ENCODE measurements at places on chromosomes 5 and 9.

GRCh38 chr5:117182104-117182503, 607.5 kb upstream of the SEMA6A start:
- no peak for DNase-seq

DNA sequence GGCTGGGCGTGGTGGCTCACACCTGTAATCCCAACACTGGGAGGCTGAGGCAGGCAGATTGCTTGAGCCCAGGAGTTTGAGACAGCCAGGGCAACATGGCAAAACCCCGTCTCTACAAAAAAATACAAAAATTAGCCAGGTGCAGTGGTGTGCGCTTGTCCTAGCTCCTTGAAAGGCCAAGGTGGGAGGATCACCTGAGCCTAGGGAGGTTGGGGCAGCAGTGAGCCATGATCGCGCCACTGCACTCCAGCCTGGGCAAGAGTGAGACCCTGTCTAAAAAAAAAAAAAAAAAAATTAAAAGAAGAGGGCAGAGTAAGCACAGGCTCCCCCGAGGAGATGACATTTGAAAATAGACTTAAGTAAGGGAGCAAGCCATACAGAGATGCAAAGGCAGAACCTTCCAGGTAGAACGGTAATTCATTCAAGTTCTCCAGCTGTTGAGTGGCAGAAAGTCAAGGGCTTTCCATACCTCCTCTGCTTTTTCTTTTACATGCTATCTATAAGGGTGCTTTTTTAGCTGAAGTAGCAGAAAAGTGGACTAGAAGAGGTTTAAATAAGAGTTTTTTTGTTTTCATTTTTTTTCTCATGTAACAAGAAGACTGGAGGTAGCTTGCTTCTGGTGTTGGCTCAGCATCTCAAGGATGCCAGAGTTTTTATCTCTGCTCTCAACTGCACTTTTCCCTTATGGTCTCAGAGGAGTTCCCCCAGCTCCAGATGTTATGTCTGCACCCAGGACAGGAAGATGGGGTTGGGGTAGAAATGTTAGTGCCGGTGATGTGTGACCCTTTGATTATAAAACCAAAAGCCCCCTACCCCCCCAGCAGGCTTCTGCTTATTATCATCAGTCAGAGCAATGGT, 40.8 kb downstream of the ERGIC1 start:
- no peak for DNase-seq

DNA sequence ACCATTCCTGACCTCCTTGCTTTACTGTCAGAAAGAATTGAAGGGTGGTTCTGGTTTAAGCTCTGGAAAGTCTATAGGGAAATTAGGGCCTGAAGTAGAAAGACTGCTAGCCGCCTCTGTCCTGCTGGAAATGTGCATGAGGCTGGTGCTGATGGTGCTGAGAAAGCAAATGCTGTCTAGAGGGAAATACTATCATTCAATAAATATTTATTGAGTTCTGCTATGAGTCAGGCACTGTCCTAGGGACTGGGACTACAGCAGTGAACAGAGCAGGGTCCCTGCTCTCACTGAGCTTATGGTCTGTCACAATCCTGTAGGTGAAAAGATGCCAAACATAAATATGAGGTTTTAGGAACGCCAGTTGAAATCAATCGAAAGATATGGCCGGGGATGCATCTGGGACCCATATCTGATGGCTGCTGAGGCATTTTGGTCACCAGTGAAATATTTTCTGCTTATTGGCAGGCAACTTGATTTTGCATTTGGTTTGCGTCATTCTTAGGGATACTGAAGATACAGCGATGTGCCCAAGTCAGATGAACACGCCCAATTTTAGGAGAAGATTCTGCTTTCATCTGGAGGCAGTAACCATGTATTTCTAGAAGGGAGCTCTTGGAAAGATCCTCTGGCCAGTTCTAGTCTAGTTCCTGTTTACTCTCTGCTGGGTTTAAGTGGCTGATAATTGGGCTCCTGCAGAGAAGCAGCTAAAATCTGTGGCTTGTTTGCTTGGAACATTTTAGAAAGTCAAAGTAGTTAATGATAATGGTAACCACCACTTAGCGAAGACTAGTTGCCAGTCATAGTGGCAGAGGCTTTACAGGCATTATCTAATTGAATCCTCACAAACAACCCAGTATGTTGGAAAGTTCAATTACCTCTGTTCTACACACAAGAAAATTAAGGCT, 73.3 kb downstream of the INSYN2B start:
- no peak for DNase-seq

GRCh38 chr9:75064307-75065025, 23.5 kb downstream of the NMRK1 start:
- DNase-seq, result no peak

DNA sequence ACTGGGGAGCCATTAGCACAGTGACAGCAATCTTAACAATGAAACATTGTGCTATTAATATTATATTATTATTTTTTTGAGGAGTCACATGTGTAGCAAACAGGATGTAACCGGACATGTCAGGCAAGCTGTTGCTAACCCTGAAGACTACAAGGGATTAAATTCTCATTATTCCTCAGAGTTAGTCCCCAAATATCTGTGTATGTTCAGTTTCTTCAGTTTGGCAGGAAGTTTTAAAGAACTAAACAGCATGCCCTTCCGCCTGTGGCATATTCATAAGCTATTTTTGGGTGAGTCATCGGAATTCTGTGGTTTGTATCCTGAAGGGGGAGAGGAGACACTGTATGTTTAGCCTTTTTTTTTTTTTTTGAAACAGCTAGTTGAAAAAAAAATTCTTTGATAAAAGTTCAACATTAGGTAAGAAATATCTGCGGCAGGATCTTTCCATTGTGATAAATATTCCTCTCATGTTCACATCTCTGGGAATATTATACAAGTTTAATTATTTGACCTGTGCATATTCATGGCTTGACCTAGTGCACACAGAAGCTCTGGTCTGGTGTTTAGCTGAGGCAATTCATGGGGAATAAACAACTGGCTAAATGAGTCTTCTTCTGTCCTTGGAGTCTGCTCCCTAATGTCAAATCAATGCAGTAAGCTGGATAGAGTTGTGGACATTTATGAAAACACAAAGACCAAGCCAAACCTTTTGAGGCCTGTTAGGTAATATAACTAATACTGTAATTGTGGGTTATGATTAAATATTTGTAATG, 202.7 kb upstream of the CDKN2B start:
- DNase-seq, result no peak

- DNase-seq, result no peak
These were observed 15.3 kb upstream of the SLC9A3 start for GRCh38 chr5:539469-540070.

DNA sequence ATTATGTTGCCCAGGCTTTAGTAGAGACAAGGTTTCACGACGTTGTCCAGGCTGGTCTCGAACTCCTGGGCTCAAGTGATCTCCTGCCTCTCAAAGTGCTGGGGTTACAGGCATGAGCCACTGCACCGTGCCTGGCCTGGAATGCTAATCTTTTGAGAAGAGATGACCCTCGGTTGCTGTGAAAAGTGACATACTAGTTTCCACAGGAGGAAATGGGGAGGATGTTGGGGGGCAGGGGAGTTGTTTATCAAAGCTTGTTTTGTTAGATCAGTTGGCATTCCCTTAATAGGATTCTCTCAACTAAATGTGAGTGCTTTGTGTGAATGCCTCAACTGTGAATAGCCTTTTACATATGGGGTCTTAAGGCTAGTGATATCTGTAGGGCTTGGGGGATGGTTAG, 16.4 kb upstream of the MATR3 start:
- DNase-seq, result no peak

DNA sequence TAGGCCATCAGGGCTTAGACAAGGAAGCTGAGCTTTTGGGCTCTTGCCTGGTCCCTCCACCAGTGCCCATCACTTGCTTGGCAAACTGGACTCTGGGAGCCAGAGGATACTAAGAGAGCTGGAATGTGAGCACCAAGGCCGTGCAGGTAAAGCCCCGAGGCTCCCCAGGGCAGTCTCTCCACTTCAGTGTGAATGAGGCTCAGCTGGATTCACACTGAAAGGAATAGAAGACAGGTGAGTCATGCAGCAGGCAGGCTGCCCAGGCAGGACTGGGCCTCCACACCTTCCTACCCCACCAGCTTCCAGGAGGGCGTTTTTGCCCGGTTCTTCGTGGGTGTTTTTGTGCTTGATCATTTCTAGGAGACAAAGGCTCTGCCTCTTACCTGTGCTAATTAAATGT, 7.3 kb upstream of the CTSV start:
- no peak for DNase-seq

DNA sequence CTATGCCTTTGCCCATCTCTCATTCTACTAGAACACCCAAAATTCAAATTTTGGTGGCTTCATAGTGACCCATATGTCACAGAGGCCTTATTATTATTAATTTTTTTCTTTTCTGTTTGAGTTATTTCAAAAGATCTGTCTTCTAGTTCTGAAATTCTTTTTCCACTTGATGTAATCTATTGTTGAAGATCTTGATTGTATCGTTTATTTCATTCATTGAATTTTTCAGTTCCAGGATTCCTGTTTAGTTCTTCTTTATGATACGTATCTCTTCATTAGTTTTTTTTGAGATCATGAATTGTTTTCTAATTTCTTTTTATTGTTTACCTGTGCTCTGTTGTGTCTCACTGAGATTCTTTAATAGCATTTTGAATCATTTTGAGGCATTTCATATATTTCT, 24.6 kb upstream of the APBA1 start:
- DNase-seq, result no peak

GRCh38 chr9:133945977-133946753, 46.0 kb downstream of the VAV2 start:
- DNase-seq, result no peak

GRCh38 chr5:16787278-16787677, 148.8 kb downstream of the MYO10 start:
- DNase-seq, result no peak

GRCh38 chr9:98656511-98656910, 52.2 kb downstream of the GABBR2 start:
- DNase-seq, result no peak

DNA sequence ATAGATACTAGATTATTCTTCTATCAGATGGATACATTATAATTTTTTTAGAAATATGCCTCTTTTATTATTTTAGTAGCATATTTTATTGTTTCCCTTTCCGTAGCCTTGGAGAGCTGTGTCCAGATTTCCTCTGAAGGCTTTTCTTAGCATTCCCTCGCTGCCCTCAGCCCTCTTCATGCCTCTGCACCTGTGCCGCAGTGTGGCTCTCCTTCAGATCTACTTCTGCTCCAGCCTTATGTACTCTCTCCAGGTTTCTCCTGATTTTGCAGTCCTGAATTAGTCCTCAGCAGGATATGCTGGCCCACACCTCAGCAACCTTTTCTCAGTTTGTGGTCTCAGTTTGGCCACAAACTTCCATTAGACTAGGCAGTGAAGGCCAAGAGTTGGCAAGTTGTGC, 1052.0 kb downstream of the TAF11L14 start:
- DNase-seq, result no peak

GRCh38 chr5:126115059-126115629, 308.1 kb upstream of the GRAMD2B start:
- DNase-seq, result no peak

- no peak for DNase-seq
These were observed 36.9 kb downstream of the ACTBL2 start for GRCh38 chr5:57445705-57446037.

- peak; percentile 13 for DNase-seq
These were observed 812 bp downstream of the CACFD1 start for GRCh38 chr9:133460405-133461175.

DNA sequence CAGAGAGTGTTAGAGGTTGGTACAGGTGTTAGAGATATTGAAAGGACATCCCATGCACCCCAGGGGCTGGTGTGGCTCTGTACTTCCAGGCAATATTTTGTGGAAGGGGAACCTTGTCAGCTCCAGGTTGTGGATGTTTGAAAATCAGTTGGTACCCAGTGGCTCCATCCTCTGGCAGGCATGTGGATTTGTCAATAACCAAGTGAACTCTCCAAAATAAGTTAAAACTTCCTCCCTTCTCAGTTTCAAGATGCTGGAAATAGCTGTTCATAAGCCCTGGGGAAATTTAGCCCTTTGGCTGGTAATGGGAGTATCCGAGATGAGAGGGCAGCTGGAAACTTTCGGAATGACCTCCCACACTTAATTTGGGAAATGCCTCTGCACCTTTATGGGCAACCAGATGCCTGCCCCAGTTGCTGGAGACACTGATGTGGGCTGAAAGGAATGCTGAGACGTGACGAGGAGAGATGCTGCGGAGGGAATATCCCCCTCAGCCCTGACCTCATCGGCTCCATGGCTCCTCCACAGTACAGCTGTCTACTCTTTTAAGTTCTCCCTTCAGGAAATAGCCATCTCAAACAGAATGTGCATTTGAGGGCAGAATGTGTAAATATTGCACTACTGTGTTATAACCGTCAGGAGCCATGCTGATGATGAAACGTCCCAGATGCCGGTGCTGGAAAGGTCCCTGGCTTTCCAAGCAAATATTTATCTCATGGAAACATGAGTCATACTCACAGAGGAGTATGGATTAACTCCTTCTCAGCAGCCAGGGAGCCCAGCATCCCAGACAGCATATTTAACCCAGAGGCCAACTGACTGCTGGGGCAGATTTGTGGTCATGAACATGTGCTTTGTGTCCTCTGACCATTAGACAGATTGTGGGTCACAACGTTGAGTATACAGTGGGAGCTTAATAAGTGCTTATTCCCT, 29.5 kb downstream of the TGFBI start:
- DNase-seq, result no peak

DNA sequence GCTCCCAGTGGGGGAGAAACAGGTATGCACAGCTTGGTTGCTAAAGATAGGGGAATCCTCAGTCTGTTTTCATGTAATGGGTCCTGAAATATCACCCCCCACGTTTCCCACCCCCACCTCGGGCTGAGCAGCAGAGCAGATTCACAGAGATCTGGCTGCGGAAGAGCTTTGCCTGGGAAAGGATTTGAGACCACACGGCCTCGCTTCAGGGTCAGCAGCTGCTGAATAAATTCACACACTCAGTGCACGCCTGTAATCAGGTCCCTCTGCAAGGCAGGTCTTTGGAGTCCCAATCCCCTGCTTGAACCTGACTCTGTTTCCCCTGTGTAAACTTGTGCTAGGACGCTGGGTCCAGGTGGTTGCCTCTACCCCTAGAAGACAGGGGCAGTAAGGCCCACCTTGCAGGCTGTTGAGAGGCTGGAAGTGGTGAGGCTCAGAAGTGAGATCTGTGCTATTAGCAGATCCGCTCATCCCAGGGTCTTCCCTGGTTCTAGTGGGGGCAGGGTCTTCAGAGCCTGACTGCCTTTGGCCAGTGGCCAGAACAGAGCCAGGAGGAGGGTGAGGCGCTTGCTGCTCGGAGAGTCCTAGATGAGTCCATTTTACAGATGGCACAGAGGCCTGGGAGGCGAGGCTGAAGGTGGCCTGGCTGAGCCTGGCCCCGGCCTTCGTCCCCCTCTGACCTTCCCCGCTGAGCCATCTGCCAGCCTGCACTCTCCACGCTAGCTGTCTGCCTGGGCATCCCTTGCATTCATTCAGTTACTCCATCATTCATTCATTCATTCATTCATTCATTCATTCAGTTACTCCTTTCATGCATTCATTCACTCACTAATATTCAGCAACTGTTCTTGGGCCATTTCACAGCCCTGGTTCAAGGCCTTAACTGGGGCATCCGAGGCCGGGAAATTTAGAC, 16.7 kb upstream of the NEURL1B start:
- no peak for DNase-seq

- DNase-seq, result peak; percentile 34
These were observed 17.5 kb downstream of the WHRN start for GRCh38 chr9:114487607-114488300.

- no peak for DNase-seq
These were observed 27.8 kb downstream of the MAT2B start for GRCh38 chr5:163533223-163533622.
